ENCODE measurements at places on chromosomes 5 and 9.
A peak's percentile ranks its signal among the peaks of the same experiment; 100 is the strongest.

DNA sequence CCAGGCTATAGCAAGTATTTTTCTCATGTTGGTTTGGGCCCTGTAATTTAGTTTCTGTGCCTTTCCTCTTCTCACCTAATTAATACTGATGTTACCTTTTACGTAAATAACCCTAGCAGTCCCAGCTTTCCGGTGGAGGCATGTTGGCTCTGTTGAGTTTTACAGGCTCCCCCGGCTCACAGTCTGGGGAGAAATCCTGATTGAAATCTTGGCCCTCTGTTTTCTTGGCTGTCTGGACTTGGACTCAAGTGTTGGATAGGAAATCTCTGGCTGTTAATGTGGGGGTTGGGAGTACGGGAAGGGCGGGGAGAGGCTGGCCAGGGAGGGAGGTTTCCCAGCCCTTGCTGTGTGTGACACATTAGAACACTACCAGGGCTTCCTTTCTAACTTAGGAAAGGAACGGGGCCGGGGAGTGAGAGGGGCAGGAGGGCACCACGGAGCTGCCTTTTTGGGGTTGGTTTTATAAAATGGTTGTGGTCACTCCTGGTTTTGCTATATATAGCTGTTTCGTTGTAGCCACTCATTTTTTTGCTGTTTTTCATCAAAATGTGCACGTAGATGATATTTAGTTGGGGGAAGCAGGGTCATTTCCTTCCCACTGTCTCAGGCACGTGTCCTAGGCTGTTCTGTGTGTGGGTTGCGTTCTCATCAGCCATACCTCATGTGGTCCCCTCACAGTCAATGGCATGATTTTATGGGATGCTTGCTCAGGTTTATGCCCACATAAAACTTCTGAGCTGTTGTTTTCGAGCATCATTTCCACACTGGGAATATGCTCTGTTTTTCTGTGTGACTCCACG, 11.0 kb downstream of the TRIO start:
- DNase-seq: no peak

GRCh38 chr5:95841914-95842812, 19.6 kb upstream of the GLRX start:
- DNase-seq: no peak

DNA sequence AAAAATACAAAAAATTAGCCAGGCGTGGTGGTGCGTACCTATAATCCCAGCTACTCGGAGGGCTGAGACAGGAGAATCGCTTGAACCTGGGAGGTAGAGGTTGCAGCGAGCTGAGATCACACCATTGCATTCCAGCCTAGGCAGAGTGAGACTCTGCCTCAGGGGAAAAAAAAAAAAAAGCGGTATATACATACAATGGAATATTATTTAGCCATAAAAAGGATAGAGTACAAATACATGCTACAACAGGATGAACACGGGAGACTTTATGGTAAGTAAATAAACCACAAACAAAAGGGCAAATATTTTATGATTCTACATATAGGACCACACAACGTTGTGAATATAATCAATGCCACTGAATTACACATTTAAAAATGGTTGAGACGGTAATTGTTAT, 5.2 kb downstream of the UBTD2 start:
- DNase-seq: no peak

GRCh38 chr9:20621471-20622329, 599 bp downstream of the MLLT3 start:
- DNase-seq: peak; percentile 70

- DNase-seq: peak; percentile 76
These were observed 43.1 kb downstream of the TMEM174 start for GRCh38 chr5:73215891-73216610.

DNA sequence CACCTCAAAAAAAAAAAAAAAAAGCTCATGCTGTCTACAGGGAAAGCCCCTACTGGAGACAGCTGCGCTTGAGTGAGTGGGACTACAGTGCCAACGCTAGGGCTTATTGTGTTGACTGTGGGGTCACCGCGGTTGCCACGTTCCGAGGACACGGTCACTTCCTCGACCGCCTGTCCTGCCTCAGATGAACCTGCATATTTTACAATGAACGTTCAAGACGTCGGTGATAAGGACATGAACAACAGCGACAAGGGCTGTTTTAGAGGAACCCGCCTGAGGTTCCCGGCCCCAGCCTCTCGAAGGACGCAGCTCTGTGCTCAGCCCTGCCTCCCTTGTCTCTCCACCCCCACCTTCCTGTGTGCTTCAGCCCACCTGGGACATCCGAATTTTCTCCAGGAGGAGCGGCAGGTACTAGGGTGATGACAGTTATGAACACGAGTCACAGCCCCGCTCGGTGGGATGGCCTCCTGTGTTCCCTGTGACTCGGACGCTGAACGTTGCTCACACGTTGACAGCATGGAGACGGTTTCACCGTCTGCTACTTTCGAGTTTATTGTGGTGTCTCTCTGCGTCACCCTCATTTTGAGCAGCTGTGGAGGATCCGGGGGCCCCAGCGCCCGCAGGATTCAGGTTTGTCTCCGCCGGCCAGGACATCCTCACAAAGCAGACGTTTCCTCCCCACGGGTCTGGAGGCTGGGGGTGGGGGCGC, 11.3 kb upstream of the DIPK1B start:
- DNase-seq: no peak

GRCh38 chr9:36866840-36867239, 167.2 kb downstream of the PAX5 start:
- DNase-seq: no peak

DNA sequence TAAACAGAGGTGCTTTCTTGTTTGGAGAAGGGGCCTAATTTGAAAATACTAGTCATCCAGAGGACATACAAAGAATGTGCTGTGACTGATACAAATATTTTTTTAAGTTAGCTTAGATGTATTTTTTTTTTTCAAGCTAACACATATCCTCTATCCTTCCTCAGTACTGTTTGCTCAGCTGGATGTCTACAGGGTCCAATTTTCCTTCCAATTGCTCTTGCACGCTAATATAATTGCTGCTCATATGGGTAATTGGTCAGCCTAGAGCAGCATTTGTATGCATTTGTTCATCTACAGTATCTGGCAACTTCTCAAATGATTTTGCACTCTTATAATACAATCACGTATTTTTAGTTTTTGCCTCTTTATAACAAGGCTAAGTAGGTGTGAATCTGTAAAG, 84.7 kb downstream of the ZDHHC21 start:
- DNase-seq: no peak

- DNase-seq: no peak
These were observed 54.9 kb downstream of the SLC44A1 start for GRCh38 chr9:105299190-105299854.

DNA sequence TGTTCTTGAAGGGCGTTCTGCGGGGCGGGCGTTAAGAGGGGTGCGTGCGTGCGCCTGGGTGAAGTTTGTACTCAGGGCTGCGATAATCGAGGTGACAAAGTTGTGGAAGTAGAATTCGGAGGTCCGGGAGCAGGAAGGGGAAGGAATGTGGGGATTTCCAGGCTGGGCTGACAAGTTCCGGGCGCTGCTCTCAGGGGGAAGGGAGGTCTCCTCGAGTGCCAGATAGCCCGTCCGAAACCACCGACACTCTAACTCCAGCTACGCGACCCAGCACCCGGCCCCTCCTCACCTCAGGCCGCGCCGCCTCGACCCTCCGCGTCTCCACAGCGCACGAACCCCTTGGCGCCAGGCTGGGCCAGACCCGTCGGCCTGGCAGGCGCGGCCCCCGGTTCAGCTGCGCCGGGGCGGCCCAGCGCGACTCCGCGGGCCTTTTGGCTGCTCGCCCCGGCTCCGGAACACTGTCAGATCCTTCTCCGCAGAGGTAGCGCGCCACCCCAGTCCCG, at the start of gene IL6ST:
Gene IL6ST, minus strand, starts transcription at position 469 of the 503 bp plus-strand sequence. CDS start 18,685 bp downstream, outside the sequence.
- DNase-seq: no peak

- DNase-seq: no peak
These were observed 68.1 kb downstream of the FBN2 start for GRCh38 chr5:128469912-128470311.

GRCh38 chr9:20990867-20991266, 40.6 kb downstream of the HACD4 start:
- DNase-seq: no peak

GRCh38 chr5:150692276-150692675, 8.6 kb downstream of the RBM22 start:
- no peak for DNase-seq

GRCh38 chr5:137750436-137750835, 3.7 kb downstream of the HNRNPA0 start:
- no peak for DNase-seq
